ENCODE measurements at places on chromosomes 7 and 10.
A peak's percentile ranks its signal among the peaks of the same experiment; 100 is the strongest.

GRCh38 chr7:20449176-20449575, 118.5 kb downstream of the ITGB8 start:
- DNase-seq, result no peak

DNA sequence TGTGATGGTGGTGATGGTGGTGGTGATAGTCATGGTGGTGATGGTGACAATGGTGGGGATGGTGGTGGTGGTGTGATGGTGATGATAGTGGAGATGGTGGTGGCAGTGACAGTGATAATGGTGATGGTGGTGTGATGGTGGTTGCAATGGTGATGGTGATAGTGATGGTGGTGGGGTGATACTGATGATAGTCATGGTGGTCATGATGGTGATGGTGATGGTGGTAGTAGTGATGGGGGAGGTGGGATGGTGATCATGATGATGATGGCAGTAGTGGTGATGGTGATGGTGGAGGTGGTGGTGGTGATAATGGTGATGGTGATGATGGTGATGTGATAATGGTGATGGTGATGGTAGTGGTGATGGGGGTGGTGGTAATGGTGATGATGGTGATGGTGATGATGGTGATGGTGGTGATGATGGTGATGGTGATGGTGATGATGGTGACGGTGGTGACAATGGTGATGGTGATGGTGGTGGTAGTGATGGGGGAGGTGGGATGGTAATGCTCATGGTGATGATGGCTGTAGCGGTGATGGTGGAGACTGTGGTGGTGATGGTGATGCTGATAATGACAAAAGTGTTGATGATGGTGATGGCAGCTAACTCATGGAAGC, 4.7 kb upstream of the PWWP2B start:
- no peak for DNase-seq

- no peak for DNase-seq
Measured at GRCh38 chr7:24871770-24872169, 108.2 kb downstream of the OSBPL3 start.

DNA sequence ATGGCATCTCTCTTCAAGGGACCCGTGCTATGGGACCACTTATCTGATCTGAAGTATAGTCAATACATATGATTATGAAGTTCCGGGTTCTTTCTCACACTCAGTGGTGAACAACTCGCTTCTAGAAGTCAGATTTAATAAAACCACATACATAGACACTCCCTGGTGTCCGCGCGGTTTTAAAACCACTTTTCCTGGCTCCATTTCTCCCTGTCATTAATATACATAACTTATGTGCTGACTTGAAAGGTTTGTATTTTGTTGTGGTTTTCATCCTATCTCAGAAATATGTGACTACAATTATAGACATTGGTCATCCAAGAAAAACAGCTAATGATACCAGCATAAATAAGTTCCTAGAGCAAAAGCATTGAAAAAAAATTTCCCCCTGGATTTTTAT, 34.0 kb downstream of the SVIL start:
- DNase-seq, result peak; percentile 14

- no peak for DNase-seq
Measured at GRCh38 chr10:123870260-123870659, 21.3 kb downstream of the CPXM2 start.

DNA sequence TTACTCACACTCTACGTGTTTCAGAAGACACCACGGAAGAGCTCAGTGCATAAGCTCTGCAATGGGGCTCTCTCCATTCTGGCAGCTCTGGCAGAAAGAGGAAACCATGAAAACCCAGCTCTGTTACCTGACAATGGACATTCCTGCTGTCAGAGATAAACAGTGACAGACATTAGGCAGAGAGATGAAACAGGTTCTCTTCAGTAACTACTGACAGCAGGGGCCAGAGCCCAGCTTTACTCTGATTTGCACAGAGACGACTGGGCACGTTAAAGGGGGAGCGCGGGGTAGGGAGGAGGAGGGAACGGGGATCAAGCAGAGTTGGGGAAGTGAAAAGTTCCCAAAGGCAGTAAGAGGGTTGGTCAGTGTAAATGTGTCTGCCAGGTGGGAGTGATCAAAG, 206.1 kb downstream of the RAMP3 start:
- DNase-seq, result no peak

DNA sequence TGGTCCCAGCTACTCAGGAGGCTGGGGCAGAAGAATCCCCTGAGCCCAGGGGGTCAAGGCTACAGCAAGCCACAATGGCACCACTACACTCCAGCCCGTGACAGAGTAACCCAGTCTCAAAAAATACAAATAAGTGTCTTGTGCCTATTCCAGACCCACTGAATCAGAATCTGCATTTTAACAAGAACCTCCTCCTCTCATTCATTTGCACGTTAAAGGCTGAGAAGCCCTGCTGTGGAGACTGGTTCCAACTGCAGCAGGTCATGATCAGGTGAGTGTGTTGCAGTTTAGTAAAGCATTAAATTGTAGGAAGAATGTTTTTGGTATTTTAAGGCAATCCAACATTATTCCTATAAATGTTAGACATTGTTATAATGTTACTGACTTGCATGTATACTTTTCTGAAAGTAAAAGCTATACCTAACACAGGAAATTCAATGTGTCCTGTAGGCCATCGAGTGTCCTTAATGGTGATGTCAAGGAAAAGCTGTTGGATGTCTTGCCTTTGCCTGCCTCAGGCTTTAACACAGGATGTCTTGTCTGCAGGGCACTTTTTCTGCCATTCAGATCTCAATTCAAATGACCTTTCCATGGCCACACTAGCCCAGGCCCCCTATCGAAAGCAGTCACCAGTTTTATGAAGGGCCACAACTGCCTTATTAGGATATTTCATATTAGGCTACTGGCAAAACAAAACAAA, 30.4 kb downstream of the MKRN1 start:
- DNase-seq, result no peak

DNA sequence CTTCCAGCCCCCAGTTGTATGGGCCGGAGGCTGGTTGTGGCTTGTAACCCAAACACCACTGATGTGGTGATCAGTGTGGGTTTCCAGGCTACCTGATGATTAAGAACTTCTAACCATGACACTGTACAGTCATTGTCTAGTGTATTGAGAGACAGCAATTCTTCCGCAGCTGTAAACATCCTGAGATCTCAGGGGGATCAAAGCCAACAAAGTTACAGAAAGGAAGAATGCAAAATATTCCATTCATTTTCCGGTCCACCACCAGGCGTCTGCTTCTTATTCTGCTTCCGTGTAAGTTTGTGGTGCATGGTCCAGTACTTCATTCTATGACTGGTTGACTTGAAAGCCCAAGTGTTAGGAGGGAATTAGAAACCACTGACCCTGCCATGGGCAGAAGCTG, 10.3 kb upstream of the GLI3 start:
- DNase-seq, result no peak

DNA sequence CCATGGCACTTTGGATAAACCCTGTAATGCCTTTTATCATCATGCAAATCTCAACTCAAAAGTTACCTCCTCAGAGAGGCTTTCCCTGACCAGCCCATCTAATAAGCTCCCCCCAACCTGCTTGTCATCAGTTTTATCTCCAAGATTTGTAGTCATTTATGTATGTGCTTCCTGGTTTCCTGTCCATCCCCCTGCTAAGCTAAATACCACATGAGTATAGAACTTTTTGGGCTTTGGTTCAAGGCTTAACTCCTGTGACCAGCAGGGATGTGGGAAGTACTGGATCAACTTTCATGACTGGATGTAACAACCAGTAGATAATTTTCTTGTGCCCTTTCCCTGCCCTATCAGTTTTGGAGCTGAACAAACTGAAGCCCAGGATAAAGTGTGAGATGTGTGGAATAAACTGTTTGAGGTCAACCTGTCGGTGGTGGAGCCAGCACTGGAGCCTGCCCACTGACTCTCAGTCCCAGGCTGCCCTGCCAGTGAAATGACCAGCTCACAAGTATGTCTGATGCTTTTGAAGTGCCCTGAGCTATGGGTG, 148.6 kb downstream of the CYP26A1 start:
- no peak for DNase-seq

DNA sequence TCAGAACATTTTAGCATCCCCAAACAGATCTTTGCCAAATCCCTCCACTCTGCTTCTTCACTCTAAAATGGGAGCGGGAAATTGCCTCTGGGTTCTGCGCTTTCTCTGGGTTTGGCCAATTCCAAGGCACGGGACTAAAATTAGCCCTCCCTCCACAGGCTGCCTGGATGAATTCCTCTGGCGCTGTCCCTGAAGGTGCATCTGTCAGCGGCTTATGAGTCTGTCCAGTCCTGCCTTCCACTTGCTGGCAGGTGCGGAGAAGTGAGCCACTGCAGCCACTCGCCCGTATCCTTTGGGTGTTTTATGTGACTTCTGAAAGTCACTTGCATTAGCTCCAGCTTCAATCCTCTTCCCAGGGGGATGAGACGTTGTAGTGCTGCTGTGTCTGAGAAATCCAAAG, 121.6 kb downstream of the SH2D4B start:
- no peak for DNase-seq

DNA sequence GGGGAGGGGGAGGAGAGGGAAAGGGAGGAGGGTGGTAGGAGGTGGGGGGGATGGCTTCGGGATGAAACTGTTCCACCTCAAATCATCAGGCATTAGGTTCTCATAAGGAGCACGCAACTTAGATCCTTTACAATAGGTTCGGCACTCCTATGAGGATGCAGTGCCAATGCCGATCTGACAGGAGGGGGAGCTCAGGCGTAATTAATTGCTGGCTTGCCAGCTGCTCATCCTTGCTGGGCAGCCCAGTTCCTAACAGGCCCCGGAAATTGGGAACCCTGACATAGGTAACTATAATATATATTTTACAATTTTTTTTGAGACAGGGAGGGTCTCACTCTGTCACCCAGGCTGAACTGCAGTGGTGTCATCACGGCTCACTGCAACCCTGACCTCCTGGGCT, 118.8 kb upstream of the SFMBT2 start:
- no peak for DNase-seq

DNA sequence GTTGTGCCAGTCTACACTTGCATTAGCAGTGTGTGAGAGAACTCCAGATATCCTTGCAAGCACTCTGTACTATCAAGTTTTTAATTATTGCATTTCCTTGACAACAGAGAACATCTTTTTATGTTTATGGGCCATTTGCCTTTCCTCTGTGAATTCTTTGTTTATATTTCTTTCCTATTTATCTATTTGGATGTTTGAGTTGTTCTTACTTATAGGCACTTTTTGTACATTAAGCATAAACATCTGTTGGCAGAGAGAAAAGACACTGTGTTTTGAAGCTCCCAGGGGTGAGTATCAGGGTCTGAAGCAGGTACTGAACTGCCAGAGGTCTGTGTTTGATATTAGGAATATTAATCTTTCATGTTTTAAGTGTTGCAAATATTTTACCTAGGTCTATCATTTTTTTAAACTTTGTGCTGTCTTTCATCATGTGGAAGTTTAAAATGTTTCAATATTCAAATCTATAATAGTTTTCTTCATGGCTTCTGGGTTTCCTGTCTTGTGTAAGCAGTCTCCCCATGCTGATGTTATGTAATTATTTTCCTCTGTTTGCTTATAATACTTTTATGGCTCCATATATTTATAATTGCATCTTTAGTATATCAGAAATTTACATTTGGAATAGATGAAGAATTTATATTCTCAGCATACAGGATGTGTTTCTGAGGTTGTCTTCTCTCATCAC, 17.7 kb upstream of the PDCD4 start:
- DNase-seq, result no peak

GRCh38 chr7:112009081-112009480, 197.1 kb downstream of the DOCK4 start:
- no peak for DNase-seq

DNA sequence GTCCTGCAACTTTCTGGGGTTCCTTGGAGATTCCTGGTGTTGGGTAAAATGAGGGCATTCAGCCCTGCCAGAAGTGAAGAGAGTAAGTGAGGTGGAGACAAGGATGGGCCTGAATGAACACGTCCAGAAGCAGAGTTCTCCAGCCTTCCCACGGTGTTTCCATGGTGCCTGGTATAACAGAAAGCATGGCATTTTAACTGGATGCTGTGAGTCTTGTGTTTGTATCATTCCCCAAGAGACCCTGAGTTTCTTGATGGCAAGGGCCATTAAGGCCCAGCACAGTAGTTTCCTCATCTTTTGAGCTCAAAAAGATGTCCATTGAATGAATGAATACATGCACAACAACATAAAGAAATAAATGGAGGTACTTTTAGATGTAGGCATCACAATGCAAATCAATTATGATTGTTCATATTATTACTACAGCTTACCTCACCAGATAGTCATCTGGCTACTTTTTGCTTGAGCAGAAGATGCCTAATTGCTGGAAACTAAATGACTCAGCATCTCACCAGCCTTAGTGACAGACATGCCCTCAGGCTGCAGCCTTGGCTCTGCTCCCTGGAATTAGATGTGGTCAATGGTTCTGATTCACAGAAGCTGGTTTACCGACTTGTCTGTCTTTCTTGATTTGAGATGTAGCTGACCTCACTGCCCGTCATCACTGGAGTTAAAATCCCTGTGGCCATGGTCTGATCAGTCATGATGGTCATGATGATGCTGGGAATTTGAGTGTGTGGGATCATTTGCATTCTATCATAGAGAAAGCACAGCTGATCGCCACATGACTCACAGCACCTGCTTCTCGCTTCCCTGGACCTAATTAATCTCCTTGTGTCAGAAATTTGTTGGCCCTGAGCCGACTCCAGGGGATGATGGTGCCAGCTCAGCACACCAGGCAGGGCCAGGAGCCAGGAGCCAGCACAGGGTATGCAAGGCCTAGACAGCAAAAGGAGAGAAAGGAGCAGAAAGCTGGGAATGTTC, 83.9 kb downstream of the CXCL12 start:
- no peak for DNase-seq

DNA sequence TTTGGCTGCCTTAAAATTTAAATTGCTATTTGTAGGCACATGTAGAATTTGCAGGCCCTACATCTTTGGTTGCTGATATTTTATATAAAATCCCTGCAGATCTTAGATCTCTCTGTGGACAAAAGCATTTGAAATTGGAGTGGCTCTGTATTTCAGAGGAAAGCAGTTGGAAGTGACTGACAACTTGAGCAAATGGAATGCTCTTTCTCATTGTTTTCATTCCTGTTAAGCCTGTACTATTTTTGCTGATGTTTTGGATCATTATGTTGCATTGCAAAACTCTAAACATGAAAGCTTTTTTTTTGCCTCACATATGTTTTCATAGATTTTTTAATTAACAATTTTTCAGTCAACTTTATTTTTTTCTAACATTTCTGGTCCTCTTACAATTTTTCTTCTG, 251.2 kb upstream of the MDFIC start:
- no peak for DNase-seq
